ENCODE measurements at places on chromosomes 5 and 9.

- H3K27me3 ChIP-seq, result no peaks in the 10 kb centered on the region
- no peak overlapping the region for H3K27ac ChIP-seq
- no peak overlapping the region for H3K4me3 ChIP-seq
- peaks cover 24% of the 10 kb centered on the region for H3K36me3 ChIP-seq
- H3K4me1 ChIP-seq, result no peaks in the 10 kb centered on the region
Measured at GRCh38 chr9:133770076-133770777, 32.1 kb upstream of the SARDH start.

DNA sequence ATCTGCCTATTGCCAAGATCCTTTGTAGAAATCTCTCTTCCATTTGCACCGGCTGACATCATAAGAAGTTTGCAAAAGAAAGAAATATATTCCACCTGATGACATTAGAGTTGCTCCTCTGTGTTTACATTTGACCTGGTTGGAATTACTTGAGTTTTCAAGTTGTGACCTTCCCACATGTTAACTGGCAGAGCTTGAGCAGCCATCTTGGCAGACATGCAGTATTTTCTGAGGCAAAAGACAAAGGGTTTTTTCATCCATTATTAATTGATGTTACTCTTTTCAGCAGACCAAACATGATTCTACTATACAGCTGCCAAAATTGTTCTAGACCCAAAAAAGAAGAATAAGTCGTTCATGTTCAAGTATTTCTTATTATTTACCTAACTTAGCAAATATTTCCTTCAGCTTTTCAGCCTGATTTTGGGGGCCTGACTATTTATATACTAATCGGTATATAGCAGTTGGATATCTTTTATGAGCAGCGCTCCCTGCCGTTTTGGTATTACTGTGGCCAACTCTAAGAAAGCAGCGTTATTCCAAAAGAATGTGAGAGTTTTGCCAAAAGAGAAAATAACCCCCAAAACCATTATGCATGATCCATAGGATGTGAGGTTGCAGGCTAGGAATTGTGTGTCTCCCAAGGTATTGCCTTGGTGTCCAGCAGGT, 212.9 kb downstream of the PBX3 start:
- H3K4me1 ChIP-seq, result no peaks in the 10 kb centered on the region
- no peak overlapping the region for H3K4me3 ChIP-seq
- H3K36me3 ChIP-seq, result no peaks in the 10 kb centered on the region
- DNase-seq, result no peak

DNA sequence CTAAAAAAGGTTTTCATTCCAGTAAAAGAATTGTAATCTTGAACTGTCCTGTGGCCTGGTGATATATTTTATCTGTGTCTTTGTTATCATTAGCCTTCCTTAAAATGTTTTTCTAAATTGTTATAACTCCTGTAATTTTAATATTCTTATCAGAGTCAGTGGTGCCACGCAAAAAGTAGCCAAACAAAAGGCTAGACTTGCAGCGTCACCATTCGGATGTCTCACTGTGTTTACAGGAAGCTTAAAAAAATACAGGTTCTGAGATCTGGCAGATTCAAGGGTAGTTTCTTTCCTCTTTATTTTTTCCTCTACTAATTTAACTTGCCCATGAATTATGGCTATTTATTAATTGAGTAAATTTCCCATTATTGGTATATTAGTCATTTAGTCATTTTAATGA, 362.3 kb downstream of the MAT2B start:
- no peaks in the 10 kb centered on the region for H3K36me3 ChIP-seq
- no peaks in the 10 kb centered on the region for H3K4me1 ChIP-seq
- no peak overlapping the region for H3K4me3 ChIP-seq
- DNase-seq, result no peak
- 0 out of 2 replicates have a peak, but pooled peaks cover 7% of the 10 kb centered on the region for H3K27me3 ChIP-seq

DNA sequence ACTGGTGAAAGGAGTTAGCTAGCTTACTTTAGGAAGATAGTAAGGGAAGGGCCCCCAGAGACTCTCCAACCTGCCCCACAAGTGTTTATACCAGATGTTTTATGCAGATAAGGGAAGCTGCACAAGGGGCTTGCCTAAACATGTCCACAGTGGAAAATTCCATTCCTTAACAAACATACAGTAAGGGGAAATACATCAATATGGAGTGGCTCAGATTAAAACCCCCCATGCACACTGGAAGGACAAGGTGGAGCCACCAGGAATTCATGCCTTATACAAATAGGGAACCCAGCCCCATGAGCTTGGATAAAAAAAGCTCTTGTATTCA, 106.3 kb upstream of the GPBP1 start:
- no peaks in the 10 kb centered on the region for H3K36me3 ChIP-seq
- no peak for DNase-seq
- no peak overlapping the region for H3K4me3 ChIP-seq
- no peaks in the 10 kb centered on the region for H3K27me3 ChIP-seq
- no peak overlapping the region for H3K27ac ChIP-seq

GRCh38 chr9:100690438-100690837, 112.6 kb downstream of the CAVIN4 start:
- H3K4me1 ChIP-seq, result no peaks in the 10 kb centered on the region
- H3K4me3 ChIP-seq, result no peak overlapping the region
- no peak overlapping the region for H3K27ac ChIP-seq
- no peaks in the 10 kb centered on the region for H3K36me3 ChIP-seq
- no peak for DNase-seq
- no peaks in the 10 kb centered on the region for H3K27me3 ChIP-seq

- H3K27ac ChIP-seq, result no peak overlapping the region
- no peaks in the 10 kb centered on the region for H3K4me1 ChIP-seq
- no peaks in the 10 kb centered on the region for H3K36me3 ChIP-seq
Measured at GRCh38 chr9:89797937-89798455, 193.2 kb downstream of the GADD45G start.

GRCh38 chr9:136178061-136178772, 26.7 kb downstream of the LHX3 start:
- no peak overlapping the region for H3K27ac ChIP-seq
- H3K4me3 ChIP-seq, result no peak overlapping the region
- peaks cover 24% of the 10 kb centered on the region for H3K27me3 ChIP-seq
- no peak for DNase-seq
- no peaks in the 10 kb centered on the region for H3K36me3 ChIP-seq

DNA sequence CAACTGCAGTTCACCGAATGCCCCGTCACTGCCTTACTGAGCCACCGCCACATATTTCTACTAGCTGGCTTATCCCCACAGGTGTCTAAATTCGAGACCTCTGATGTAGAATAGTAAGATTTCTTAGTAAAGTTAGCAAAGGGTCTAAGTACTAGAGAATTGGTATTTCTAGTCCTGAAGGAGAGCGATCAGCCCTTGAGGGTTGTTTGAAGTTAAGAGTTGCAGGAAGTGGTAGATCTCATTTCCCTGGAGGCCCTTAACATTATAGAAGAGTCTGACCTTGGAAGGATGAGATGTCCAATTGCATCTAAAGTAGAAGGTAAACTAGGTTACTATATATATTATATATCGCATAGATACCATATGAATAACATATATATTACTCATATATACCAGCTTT, 451.8 kb downstream of the CCDC171 start:
- no peaks in the 10 kb centered on the region for H3K27me3 ChIP-seq
- no peaks in the 10 kb centered on the region for H3K36me3 ChIP-seq
- H3K4me1 ChIP-seq, result peaks cover 25% of the 10 kb centered on the region
- DNase-seq, result no peak
- H3K4me3 ChIP-seq, result no peak overlapping the region
- H3K27ac ChIP-seq, result no peak overlapping the region

GRCh38 chr9:25964239-25964638, 286.0 kb upstream of the TUSC1 start:
- H3K4me3 ChIP-seq, result no peak overlapping the region
- H3K27me3 ChIP-seq, result no peaks in the 10 kb centered on the region
- DNase-seq, result peak; percentile 77
- no peak overlapping the region for H3K27ac ChIP-seq

- peaks cover 1% of the 10 kb centered on the region for H3K36me3 ChIP-seq
- no peaks in the 10 kb centered on the region for H3K27me3 ChIP-seq
- H3K4me1 ChIP-seq, result peaks cover 9% of the 10 kb centered on the region
- no peak overlapping the region for H3K27ac ChIP-seq
- peak; percentile 82 for DNase-seq
- no peak overlapping the region for H3K4me3 ChIP-seq
Measured at GRCh38 chr9:92328225-92328624, 2.5 kb downstream of the CENPP start.

DNA sequence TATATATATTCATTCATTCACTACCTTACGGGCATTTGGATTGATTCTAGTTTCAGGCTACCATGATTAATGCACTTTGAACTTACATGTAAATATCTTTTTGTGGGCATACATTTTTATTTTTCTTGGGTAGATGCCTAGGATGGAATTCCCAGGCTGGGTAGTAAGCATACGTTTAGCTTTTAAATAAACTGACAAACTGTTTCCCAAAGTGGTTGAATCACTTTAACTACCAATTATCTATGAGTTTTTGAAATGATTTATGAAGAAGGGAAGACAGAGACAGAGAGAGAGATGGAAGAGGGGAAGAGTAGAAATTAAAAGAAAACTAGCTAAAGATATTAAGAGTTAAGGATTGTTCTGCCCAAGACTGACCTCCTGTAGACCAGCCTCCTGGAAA, 612.6 kb downstream of the PSAT1 start:
- no peaks in the 10 kb centered on the region for H3K4me1 ChIP-seq
- no peak for DNase-seq
- no peaks in the 10 kb centered on the region for H3K27me3 ChIP-seq
- H3K27ac ChIP-seq, result no peak overlapping the region
- no peaks in the 10 kb centered on the region for H3K36me3 ChIP-seq

DNA sequence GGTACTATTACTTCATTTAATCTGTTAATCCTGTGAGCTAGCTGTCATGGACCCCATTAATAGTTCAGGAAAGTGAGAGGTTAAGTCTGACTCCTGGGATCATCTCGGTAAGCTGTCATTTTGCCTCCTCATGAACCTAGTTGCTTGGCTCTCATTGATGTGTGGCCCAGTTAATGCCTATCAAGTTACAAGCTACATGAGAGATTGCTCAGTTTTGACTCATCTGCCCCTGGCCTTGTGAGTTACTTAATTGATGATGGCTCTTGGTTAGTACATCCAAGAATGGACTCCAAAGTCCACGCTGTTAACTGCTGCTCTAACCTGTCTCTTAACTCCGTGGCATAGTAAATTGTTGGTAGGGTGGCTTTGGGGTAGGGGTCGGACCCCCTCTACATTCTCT, 23.9 kb downstream of the LARP1 start:
- H3K4me3 ChIP-seq, result no peak overlapping the region
- DNase-seq, result peak; percentile 95
- peak overlapping the region; percentile 52 for H3K27ac ChIP-seq
- no peaks in the 10 kb centered on the region for H3K27me3 ChIP-seq

DNA sequence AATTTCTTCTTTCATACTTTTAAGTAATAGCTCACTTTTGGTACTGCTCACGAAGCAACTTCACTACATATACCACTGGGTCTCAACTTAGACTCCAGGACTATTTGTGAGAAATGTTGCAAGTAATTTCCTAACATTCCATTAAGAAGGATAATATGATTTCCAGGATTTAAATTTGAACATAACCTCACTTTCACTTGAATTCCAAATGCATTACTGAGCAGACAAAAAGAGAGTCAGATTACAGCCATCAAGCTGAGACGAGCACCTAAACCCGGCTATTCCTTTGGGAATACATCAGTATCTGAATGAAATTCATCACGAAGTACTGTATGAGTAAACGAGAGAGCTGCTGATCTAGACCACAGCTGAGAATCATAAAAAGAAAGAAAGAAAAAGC, 47.3 kb downstream of the LIFR start:
- H3K27ac ChIP-seq, result peak overlapping the region; percentile 18
- H3K36me3 ChIP-seq, result no peaks in the 10 kb centered on the region
- peaks cover 11% of the 10 kb centered on the region for H3K4me1 ChIP-seq
- H3K4me3 ChIP-seq, result 0 out of 2 replicates have a peak overlapping the region, but pooled peaks have one; percentile 25
- DNase-seq, result peak; percentile 72
- no peaks in the 10 kb centered on the region for H3K27me3 ChIP-seq

- no peak overlapping the region for H3K27ac ChIP-seq
- H3K4me3 ChIP-seq, result no peak overlapping the region
- no peaks in the 10 kb centered on the region for H3K36me3 ChIP-seq
- no peaks in the 10 kb centered on the region for H3K27me3 ChIP-seq
- H3K4me1 ChIP-seq, result peaks cover 19% of the 10 kb centered on the region
- peak; percentile 46 for DNase-seq
Measured at GRCh38 chr5:137572042-137572695, 73.0 kb upstream of the SPOCK1 start.

DNA sequence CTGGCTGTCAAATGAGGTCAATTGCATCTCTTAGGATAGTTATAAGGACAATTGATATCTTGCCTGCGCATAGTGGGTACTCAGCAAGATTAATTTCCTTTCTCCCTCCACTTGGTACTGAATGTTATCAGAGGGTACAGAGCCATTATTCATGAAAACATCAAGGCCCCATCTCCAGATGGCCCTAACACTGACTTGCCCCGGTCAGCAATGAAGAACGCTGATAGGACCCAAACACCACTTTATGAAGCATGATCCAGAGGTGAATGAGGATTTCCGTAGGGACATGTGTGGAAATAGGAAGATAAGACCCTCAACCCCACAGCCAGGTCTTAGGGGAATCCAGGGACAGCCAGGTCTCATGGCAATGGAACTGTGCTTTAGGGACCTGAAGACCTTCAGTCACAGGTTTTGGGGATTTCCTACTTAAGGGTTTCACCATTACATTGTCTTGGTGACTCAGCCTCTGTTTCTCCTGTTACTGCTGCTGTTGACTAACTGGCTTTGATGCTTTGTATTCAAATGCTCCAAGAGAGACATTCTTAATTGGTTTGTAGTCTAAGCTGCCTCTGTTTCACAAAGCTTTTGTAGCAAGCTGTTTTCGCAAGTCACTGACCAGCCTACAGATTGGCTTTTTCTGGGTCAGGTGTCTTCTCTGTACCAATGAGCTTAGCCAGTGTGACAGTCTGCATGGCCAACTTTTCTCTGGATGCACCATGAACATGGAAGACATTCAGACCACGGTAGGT, 35.3 kb upstream of the IQGAP2 start:
- no peaks in the 10 kb centered on the region for H3K4me1 ChIP-seq
- no peaks in the 10 kb centered on the region for H3K27me3 ChIP-seq
- H3K27ac ChIP-seq, result no peak overlapping the region
- DNase-seq, result peak; percentile 18

DNA sequence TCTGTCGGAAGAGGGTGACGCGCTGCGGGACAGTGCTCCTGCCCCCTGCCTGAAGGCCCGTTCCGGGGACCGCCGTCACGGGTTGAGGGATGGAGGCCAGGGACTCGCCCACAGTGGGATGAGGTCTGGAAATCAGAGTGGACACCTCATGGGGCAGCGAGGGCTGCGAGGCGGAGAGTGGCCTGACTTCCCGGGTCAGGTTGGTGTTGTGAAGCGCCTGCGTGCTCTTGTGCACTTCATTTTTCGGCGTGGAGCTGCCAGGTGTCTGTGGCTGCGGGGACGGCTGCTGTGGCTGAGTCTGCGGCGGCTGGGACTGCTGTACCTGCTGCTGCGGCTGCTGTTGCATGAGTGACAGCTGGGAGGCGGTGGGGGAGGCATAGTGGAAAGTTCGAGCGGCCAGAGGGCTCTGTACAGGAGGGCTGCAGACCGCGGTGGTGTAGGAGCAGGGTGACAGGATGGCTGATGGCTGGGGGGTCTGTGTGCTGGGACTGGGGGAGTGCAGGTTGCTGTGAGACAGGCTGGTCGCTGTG, 434.1 kb downstream of the HCN1 start:
- H3K27ac ChIP-seq, result no peak overlapping the region
- no peak for DNase-seq
- H3K4me3 ChIP-seq, result no peak overlapping the region
